ENCODE measurements at places on chromosomes 7 and 10.
A peak's percentile ranks its signal among the peaks of the same experiment; 100 is the strongest.

DNA sequence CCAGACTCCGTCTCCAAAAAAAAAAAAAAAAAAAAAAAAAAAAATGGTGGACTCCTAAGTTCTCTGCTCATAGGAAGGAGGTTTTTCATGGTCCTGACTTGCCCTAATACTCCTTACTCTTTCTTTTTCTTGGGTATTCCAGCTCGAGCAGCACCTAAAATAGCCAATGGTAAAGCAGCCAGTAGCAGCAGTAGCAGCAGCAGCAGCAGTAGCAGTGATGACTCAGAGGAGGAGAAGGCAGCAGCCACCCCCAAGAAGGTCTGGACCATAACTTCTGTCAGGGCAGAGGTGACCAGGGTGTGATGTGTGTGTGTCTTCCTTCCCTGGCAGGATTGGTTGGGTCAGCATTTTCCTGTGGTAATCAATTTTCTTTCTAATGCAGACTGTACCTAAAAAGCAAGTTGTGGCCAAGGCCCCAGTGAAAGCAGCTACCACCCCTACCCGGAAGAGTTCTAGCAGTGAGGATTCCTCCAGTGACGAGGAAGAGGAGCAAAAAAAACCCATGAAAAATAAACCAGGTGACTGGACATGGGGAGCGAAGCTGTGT is 6.9 kb downstream of the NOLC1 start:
- no peak for DNase-seq

DNA sequence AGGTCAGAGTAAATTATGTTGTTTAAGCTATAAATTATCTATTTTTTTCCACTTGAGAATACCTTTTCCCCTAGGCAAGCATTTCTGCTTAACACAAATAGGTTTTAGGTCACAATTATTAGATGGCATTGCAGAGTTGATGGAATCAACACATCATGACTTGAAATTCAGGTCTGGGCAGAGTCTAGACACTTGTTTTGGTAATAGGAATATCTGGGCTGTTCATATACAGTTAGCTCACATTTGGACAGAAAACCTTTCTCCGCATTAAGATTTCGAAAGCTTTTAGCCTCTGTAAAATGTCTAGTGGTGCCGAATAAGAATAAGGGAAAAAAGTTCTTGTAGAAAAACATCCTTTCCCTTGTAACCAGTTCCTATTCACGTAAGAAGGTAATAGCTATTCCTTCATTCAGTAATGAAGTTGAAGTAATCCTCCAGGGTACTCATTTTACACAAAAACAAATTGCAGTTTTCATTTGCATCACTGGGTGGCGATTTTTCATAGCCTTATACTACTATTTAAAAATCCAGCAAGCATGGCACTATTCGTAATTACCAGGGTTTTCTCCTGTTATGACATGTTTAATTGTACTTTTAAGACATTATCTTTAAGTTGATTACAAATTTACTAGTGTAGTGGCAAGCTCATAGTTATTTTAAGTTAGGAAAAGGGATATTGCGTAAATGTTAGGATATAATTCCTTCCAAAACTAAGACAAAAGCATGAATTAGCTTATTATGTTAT is 37.0 kb downstream of the RPA3 start:
- peak; percentile 43 for DNase-seq

GRCh38 chr7:155991470-155991869 is 179.2 kb upstream of the SHH start:
- no peak for DNase-seq

- peak; percentile 82 for DNase-seq
Measured at GRCh38 chr10:71569775-71570588, 149.6 kb downstream of the C10orf105 start.

DNA sequence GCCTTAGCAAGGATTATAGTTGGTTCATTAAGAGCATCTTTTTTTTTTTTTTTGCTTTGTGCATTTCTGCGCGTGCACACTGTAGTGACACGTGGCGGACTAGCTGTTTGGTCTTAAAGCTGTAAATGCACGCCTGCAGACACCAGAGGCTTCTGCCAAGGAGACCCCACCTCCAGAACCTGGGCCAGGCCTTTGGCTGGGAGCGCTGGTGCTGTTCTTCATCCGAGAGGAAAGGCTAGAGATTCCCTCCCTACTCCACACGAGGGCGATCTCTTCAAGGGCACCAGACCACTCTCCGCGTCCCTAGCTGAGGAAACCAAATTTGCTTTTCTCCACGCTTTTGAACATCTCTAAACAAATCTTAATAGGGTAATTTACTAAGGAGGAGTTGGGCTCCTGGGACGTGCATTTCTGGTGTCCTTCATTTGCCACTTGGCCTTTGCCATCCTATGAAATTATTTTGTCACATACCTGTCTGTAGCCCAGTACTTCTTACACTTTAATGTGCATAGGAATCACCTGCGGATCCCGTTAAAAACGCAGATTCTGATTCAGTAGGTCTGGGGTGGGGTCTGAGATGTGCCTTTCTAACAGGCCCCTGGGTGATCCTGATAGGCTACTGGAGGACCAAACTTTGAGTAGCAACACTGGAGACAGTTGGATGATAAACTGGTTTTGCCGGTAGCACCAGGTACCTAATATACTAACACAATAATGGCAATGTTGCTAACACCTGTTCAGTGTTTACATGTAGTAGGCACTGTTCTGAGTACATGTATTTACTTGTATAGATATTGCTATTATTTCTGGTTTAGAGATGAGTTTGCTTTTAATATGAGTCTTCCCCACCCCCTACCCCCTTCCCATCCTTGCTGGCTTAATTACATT is 1.3 kb upstream of the SLC26A5 start:
- peak; percentile 33 for DNase-seq

- DNase-seq, result no peak
Measured at GRCh38 chr7:148485618-148486017, 104.9 kb upstream of the C7orf33 start.

DNA sequence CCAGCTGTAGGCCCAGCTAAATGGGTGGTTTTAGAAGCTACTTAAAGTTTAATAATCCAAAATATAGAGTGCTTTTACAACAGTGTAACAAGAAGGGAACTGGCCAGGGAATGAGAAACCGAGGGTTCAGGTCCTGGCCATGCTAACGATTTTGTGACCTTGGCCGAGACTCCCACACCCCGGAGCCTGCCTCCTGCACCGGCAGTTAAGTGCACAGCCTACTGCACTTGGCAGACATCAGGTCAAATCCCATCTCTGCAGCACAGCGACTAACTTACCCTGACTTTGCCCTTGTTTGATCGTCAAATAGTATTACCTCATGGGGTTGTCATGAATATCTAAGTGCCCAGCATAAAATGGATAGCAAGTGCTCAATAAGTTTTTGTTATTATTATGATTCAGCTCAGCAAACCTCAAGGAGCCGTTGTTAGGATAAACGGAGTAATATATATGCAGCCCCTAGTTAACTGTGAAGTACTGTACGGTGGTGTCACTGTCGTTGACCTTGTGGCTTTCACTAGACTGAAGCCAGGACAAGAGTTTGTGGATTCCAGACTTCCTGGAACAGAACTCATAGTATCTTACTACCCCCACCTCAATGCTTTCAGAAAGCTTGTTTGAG is 35.5 kb downstream of the LYZL1 start:
- no peak for DNase-seq

DNA sequence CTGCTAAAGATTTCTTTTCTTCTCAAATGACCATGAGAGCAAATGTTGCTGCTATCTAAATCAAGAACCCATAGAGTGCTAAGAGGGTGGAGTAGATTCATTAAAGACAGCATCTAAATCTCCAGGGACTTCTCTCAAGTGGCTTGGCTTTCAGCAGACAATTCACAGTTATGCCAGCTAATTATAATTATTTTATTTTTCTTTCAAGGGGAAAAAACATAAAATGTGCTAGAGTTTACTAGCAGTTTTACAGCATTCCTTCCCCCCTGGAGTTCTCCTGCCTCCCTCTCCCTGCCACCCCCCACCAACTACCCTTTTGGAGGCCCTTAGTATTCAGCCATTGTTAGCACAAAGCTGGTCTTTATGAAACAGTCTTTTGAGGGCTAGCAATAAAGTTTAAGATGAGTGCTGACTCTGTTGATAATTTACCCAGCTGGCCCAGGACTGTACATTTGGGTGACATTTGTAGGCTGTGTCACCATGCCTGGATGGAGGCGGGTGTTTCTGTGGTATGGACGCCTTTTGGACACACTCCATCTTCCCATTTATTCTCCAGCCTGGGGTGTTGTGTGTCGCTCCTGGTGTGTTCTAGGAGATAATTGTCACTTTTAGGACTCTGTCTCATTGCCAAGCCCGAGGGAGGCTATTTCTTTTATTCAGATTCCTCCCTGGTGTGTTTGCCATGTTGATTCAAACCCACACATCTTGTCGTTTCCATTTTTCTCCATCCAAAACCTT is 160.2 kb downstream of the CREB5 start:
- no peak for DNase-seq

- DNase-seq, result no peak
Measured at GRCh38 chr7:55538538-55538937, 33.8 kb downstream of the VOPP1 start.

- DNase-seq, result no peak
Measured at GRCh38 chr7:155702616-155703015, 58.2 kb downstream of the RBM33 start.

DNA sequence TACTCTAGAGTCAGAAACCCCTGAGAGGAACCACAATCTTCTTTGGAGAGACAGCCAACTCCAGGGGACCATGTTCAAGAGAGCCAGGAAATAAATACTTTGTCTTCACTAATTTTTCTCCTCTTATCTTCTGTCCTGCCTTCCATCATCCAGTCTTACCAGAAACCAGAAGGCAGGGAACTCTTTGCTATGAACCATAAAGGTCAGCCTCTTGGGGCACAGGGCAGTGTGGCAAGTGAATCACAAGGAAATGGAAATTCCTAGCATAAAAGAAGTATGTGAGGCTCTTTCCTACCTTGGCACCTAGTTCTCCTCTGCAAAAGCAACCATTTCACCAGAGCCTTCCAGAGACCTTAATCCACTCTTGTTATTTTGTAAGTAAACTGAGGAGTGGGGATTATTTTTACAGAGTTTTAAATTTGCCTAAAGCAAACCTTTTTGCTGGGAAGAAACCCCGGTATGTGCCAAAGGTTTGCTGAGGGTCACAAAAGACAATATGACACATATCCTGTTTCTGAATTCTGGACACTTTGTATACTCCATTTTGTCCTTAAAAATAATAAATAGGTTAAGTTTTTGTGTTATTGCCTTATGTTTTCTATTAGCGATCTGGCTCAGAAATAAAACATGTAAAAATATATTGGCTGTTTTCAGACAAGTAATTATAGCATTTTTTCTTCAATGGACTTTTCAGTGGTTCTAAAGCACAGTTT is 87.1 kb downstream of the ADAM22 start:
- no peak for DNase-seq

DNA sequence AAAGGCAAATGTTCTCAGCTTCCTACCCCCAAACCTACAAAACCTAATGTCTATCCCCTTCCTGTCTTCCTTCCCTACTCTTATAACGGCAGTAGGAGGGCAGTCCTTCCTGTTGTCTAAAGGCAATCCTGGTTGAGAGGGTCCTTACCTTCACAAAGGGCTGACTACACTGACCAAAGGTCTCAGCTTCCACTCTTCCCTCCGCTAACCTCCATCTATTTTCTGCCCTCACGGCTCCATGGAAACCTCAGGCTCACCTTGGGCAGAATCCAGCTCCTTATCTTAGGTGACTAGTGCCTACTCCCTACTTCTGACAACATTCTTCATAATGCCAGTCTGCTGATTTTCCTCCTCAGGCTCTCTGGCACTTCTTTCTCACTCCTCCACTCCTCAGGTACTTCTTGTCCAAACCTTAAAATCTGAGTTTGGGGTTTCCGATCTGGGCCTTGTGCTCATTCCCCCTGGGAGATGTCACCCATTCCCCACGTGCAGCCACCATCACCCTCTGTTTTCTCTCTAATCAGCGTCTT is 542 bp downstream of the FBXL13 start:
- no peak for DNase-seq

- no peak for DNase-seq
Measured at GRCh38 chr7:868189-868486, 8.2 kb upstream of the GET4 start.

- no peak for DNase-seq
Measured at GRCh38 chr7:1677206-1678080, 7.4 kb downstream of the ELFN1 start.

GRCh38 chr7:47497367-47498096 is 84.4 kb downstream of the TNS3 start:
- no peak for DNase-seq

DNA sequence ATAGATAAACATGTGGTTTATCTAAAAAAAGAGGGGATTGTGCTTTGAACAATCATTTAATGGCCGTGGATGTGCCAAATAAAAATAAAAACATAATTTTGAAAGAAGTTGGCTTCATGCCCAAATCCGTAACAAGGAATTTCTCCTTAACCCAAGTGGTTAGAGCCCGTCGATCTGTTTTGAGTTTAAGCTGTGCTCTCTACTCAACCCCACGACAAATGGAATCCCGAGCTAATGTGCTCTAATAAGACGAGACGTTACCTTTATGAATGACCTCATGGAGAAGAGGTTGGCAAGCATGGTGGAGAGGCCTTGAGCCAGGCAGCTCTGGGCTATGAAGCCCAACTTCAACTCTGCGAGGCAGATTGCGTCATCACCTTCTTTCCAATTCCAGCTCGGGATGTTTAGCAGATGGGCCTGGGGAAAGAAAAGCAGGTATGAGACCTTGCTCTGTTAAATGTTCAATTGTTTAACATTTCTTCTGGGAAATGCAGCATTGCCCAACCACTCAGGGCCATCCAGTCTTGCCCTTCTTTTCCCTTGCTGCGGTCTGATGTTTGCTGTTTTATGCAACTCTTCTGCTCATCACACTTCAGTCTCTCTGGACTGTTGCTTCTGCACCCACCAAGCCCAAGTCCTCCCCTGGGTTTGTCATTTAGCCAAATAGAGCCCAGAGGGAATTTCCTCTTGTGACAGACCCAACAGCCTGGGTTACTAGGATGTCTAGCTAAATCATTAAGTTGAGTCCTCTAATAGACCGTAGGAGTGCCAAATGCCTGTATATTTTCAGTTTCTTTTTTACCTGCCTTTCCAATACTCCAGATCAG is 564.6 kb downstream of the KCNMA1 start:
- peak; percentile 62 for DNase-seq

GRCh38 chr7:1969459-1970284 is 263.1 kb downstream of the MAD1L1 start:
- no peak for DNase-seq

DNA sequence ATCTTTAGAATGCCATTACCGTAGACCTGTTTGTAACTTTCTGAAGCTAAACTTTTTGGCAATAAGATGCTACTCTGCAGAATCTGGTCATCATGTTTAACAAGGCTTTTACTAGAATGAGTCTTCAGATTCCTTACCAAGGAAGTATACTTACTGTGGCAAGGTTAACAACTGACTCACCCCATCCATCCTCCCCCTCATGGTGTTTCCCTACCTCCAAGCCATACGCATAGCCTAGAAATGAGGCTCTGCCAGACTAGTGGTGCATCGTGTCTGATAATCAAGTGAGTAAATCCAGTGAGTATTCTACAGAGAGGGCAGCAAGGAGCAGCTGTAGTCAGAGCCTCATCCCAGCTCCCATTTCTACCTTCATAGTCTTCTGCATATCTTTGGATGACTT is 223.6 kb downstream of the IPMK start:
- no peak for DNase-seq

DNA sequence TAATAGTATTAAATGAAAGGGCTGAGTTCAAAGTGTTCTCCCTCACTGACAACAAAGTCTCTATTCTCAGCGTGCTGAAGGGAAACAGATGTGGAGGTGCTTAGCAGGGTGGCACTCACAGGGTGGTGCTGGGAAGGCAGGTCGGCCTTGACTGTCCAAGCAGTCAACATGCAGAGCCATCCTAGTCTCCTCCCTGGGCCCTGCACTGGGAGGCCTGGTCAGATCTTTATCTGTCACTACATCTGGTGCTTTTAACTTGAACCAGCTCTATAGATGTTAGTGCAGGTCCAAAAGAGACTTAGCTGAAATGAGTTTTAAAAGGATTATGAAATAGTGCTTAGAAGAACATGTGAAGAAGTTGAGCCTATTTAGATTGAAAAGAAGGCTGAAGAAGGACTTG is 82.1 kb downstream of the AVL9 start:
- DNase-seq, result no peak
